ENCODE measurements at places on chromosomes 1 and 21. TPM values are rescaled to one million over a fixed set of nuclear protein-coding genes. Genes with fewer than 3 reads are reported as not detected.

- H3K4me1 ChIP-seq, result peaks cover 5% of the 10 kb centered on the region
- H3K27ac ChIP-seq, result no peak overlapping the region
- no peaks in the 10 kb centered on the region for H3K36me3 ChIP-seq
- no peak for DNase-seq
- H3K27me3 ChIP-seq, result no peaks in the 10 kb centered on the region
- no peak overlapping the region for H3K4me3 ChIP-seq
Observed at GRCh38 chr1:232457595-232457994, 172.3 kb downstream of the SIPA1L2 start.

GRCh38 chr1:235024711-235025421, 103.8 kb downstream of the TOMM20 start:
- DNase-seq, result peak; percentile 74
- H3K4me1 ChIP-seq, result peaks cover 25% of the 10 kb centered on the region
- no peak overlapping the region for H3K4me3 ChIP-seq
- peak overlapping the region; percentile 65 for H3K27ac ChIP-seq

DNA sequence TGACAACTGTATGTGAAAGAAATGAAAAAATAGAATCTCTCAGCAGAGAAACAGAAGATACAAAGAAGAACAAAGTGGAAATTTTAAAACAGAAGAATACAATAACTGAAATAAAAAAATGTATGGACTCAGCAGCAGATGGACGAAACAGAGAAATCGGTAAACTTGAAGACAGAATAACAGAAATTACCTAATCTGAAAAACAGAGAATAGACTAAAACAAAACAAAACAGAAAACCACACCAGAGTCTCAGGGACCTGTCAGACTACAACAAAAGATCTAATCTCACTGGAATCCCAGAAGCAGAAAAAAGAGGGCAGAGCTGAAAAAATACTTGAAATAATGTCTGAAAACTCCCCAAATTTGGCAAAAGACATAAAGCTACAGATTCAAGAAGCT, 83.0 kb downstream of the ZSWIM5 start:
- H3K36me3 ChIP-seq, result no peaks in the 10 kb centered on the region
- no peaks in the 10 kb centered on the region for H3K27me3 ChIP-seq
- DNase-seq, result no peak
- no peaks in the 10 kb centered on the region for H3K4me1 ChIP-seq
- no peak overlapping the region for H3K27ac ChIP-seq

GRCh38 chr1:1918901-1919303, at the start of gene TMEM52:
Gene TMEM52 (minus strand): TSS chr1:1919279. CDS start chr1:1919265, 14 bp downstream.
- no peaks in the 10 kb centered on the region for H3K27me3 ChIP-seq
- no peak for DNase-seq
- peak within 1 kb of the TSS; percentile 50 for H3K4me3 ChIP-seq
- no peaks in the 10 kb centered on the region for H3K36me3 ChIP-seq
- peaks cover 7% of the 10 kb centered on the region for H3K4me1 ChIP-seq
- no peak within 1 kb of the TSS for H3K27ac ChIP-seq

Gene TEX38
- 2.1 TPM for total RNA-seq

Gene VANGL2
- total RNA-seq, result 7.1 TPM
